Activated gamma-delta T cell treated with anti-CD3 and anti-CD28 coated beads, Interleukin-2, amount 50 U/mL, for 16 hours (primary cell): ENCODE measurements at places on chromosomes 4 and X.

GRCh38 chr4:175308236-175308635 is 390.1 kb downstream of the ADAM29 start:
- no peak for DNase-seq

DNA sequence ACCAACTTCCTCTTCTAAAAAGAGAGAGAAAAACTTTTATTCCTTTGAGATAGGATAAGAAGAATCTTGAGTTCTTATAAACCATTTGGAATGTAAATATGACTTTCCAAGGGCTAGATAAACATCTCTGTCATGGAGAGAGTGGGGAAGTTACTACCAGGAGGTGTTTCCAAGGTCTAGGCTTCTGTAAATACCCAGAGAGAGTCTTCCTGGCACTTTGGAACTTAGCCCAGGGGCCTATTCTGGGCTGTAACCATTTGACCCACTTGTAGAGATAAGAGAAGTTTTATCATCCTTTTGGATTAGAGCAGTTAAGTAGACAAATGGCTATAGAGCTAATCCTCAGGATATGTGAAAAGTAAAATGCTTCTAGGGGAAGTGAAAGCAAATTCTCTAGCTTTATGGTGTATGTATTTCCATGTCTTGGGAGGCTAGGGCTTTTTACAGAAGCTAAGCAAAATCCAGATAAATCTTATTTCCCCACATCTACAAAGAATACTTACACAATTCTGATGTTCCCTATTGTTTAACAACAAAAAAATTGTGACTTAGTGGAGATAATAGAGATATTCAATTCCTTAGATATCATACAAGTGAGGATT is 51.1 kb downstream of the MCUB start:
- DNase-seq, result no peak

- no peak for DNase-seq
These were observed 864.3 kb upstream of the AGA start for GRCh38 chr4:178306565-178306964.

DNA sequence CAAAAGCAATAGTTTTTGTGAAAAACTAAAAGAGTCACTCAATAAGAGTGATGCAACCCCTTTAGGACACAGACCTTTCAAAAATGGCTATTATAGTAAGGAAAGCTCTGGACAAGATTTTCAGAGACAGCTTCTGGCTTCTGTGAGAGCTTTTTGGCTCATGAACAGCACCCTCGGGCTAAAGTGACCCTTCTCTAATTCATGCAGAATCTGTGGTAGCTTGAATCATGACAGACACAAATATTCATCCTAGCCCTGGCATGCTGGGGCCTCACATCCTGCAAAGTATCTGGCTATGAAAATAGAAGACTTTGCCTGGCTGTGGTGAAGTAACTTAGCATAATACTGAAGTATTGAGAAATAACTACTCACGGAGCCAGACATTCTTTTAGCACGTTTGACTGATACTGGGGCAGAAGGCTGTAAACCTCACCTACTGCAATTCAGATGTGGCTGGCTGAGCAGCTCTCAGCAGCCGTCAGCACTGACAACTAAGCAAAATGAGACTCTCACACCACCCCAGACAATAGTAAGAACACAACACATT is 327.3 kb downstream of the MAPK10 start:
- no peak for DNase-seq

DNA sequence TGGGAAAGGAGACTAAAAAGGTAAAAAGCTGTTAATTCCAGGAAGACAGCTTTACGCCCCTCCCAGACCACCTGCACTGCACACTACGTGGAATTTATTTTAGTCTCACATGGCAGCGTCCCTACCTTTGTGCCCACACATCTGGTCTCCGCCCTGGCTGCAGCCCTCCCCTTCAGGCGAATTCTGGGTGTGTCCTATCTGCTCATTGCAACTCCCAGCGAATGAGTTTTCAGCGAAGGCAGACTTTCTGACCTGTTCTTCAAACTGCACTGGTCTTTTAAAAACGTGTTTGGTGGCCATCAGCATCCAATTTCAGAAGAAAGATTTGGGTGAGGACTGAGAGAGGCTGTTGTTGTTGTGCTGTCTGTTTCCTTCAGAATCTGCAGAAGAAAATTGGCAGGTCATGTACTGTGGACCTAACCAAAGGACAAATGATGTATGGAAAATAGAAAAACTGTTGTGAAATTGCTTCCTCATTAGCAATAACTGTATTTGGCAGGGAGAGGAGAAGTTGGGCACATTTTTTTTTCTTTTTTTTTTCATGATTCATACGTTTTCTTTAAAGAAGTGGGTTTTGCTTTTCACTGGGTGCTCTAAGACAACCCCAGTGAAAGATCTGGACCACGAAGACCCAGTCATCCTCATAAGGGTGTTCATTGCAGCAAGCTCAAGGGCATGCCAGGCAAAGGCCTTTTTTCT is 4.2 kb downstream of the TLR8 start:
- DNase-seq, result no peak
